ENCODE measurements at places on chromosomes 4 and X.

GRCh38 chr4:153785910-153786721 is 2.8 kb downstream of the SFRP2 start:
- DNase-seq, result no peak

DNA sequence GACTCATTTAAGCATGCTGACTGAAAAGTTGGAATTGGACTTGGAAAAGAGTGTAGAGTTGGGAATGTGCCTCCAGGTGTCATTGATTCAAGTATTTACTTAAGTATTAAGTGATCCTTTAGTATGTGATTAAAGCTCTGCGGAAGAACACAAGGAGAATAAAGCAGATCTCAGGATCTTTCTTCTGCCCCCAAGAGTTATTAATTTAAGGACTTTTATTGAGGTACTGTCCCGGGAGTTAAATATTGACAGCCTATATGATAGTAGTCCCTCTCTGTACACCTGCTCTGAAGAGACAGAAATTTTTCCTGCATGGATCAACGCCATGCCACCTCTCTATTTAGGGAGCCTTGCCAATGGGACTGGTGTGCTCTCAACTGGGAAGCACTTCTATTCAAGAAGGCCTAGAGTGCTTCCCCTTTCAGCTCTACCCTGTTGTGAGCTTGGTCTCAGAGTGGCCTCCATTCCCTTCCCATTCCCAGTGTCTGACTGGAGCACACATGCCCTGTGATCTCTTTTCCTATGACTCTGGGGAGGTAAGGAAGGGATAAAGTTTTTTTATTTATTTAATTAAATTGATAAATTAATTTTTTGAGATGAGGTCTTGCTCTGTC is 75.9 kb downstream of the SHISA3 start:
- DNase-seq, result no peak

DNA sequence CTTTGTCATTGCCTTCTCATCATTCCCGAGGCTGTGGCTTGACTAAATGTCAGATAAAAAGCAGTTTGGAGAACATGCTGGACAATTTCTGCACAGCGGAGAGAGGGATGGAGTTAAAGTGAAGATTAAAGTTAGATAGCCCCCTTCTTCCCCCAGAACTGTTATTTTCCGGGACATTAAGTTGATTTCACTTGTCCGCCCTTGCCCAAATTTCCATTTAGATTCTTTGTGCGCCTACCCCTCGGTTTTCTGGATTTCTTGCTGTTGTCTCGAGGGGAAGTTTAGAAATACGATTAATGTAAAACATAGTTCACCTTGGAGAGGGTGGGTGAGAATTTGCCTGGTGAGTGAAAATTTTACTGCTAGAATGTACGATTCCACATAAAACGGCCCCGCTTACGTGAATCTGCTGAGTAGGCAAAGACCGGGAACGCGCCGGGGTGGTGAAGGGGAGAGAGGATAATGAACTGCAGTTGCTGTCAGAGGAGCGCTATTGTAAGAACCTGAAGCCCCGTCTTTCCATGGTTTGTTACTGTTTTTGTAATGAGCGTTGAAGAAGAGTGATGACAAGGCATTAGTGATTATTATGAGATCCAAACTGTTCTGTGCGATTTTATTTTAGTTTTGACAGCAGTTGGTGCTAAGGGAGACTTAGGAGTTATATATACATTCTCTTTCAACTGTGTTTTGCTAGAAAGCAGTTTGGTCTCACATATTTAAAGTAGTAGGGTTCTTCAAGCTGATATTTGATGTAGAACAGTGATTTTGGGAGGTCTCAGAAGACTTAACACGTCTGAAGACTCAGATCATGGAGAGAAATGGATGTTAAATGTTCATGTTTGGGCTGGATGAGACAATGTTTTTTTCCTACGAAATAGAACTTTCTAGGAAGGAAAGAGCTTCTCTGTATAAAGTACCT is 73.0 kb downstream of the AFF1 start:
- DNase-seq, result peak; percentile 59

- DNase-seq, result peak; percentile 10
Observed at GRCh38 chr4:186298031-186298647, 32.1 kb downstream of the F11 start.

- peak; percentile 59 for DNase-seq
Observed at GRCh38 chr4:105140684-105141490, 5.8 kb upstream of the TET2 start.

GRCh38 chr4:85126991-85127591 is 160.6 kb upstream of the WDFY3 start:
- DNase-seq, result no peak

DNA sequence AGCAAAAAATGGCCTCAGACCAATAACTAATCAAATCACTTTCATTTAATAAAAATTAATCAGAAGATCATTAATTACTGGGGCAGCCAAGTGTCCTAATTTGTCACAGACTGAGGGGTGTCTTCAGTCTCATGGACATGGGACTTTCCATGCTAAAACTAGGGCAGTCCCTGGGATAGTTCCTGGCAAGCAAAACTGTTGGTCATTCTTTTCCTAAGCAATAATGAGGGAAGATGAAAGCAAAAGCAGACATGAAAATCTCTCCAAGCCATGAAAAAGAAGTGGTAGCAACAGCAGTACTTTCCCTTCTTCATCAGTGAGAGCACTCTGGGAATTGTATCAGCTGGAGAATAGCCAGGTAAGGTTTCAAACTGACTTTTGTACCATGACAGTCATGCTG is 3.7 kb upstream of the ANTXR2 start:
- no peak for DNase-seq

GRCh38 chr4:24690436-24690835 is 104.9 kb upstream of the SOD3 start:
- DNase-seq, result no peak

- no peak for DNase-seq
Observed at GRCh38 chrX:77969538-77969937, at the start of gene PGAM4. PGAM4 (minus strand) TSS chrX:77969638; CDS start chrX:77969638, 0 bp downstream.

GRCh38 chr4:125044886-125045285 is 269.9 kb upstream of the FAT4 start:
- DNase-seq, result no peak

DNA sequence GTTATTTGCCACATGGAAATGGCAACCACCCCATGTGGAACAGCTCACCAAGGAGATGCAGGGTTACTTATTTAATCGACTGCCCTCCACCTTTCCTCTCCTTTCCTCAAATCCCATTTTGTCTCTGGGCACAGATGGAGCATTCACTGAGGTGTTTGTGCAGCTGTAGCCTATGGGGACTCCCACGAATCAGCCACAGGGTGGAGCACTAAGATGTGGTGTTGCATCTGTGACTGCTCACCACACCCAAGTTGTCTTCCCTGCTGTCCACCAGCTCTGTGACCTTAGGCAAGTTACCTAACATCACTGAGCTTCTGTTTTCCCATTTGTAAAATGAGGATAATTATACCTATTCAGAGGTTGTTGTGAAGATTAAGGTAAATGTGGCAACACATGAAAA is 252.4 kb upstream of the CPEB2 start:
- DNase-seq, result peak; percentile 50

DNA sequence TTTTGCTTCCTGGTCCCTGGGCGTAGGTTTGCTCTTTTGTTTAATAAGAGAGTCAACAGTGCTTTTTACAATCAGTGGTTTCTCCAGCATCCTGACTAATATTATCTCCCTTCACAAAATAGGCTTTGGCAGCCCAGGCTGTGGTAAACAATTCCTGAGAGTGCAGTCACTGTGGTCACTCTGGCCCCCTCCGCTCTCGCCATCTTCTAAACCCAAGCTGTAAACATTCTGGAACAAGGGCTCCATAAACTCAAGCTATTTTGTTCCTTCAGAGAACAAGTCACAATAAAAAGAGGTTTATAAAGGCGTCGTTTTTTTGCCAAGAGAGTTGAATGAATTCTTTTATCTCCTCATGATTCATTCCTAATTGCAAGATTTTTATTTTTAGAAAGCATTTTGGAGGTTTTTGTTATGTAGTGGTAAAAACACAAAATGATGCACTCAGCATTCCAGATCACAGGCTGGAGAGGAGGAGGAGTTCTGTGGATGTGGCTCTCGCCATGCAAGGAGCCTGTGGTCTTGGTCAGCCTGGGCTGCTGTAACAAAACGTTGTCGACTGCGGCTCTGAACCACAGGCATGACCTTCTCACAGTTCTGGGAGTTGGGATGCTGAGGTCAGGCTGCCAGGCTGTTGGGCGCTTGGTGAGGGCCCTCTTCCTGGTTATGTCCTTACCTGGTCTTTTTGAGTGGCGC is 486.4 kb upstream of the FAT1 start:
- DNase-seq, result no peak

DNA sequence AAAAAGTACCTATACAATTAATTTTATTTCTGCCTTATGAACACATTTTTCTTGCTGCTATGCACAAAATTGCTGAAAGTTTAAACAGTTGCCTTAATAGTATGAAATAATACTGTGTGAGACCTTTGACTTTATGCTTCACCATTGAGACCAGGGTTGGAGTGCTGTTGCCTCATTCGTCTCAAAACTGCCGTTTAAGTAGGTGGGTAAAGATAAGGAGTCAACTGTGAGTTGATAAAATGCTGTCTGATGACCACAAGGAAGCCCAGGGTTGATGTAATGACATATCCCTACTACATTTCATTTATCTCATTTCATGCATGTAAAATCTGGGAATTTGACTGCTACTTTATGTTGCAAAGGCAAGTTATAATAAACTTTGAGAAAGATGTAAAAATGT is 23.4 kb downstream of the STK26 start:
- DNase-seq, result no peak

DNA sequence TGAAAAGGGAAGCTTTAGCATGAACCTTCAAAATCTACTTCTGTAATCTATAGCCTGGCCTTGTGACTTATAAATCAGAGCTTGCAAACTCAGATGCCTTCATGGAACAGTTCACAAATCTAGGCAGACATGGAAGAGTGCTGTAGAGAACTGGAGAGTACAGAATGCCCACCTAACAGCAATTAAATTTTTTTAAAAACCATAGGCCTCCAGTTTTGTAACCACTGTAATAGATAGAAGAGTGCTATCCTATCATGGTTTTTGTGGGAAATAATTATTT is 10.4 kb downstream of the MTMR1 start:
- no peak for DNase-seq

- no peak for DNase-seq
Observed at GRCh38 chr4:170058826-170059225, 30.9 kb downstream of the AADAT start.

DNA sequence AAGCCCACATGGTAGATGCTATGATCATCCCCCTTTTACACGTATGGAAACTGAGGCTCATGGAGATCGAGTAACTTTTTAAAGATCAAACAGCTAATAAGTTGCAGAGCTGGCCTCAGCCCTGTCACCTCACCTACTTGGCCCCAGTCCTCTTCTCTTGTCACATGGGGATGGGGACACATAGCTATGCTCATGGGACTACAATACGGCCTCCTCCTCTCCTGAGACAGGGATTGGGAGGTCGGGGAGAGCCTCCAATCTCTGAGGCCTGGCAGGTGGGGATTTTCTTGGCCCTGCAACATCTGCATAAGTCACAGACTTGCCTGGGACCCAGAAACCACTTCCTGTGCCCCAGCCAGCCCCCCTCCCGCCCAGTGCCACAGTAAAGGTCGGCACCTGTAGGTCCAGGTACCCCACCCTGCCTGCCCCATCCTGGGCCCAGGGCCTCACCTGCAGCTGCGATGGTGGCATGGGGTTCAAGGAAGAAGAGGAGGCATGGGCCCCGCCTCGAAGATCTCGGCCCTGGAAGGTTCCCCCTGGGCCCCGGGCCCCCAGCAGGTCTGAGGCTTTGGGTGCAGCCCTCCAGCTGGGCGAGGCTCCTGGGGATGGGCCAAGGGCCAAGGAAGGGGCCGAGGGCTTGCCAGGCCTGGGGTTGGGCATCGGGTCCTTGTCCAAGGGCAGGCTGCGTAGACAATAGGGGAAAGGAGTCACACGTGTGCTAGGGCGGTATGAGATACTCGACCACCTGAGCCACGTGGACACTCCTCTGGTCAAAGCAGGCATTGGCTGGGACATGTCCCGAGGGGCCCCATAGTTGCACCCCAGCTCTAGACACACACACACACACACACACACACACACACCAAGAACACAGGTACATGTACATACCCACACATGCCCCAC is 6.4 kb downstream of the FOXP3 start:
- DNase-seq, result peak; percentile 71

DNA sequence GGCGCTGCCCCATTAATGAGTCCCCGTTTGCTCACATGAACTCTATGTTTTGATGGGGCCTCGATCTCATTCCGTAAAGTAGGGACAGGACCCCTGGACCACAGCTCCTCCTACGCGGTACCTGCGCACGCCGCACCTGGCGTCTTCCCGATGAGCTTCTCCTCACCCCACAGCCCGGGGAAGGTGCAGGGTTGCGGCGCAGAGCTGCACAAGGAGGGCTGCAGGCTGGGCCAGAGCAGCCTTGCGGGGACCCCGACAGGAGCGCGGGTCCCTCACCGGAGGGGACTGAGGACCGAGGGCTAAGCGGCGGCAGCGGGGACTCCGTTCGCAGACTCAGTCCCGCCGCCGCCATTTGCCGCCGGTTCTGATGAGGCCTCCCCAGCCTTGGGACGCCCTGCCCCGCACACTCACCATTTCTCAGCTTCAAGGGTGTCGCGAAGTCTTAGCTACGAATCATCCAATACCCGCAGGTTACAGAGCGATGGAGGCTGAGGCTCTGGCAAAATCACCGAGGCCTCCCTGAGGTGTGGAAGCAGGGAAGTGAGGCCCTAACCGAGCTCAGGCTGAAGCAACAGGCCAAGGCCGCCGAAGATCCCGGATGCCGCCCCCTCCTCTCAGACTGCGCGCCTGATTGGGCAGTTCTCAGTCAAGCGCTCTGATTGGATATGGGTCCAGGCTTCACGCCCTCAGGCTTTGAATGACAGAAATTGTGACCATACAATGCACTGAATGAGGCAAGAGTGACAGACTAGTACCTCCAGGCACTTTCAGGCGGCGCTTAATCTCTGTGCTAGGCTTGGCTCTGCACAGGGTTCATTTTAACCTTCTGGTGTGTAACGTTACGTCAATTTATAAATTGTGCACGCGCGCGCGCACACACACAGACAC is 25.1 kb downstream of the ZNF721 start:
- peak; percentile 97 for DNase-seq

DNA sequence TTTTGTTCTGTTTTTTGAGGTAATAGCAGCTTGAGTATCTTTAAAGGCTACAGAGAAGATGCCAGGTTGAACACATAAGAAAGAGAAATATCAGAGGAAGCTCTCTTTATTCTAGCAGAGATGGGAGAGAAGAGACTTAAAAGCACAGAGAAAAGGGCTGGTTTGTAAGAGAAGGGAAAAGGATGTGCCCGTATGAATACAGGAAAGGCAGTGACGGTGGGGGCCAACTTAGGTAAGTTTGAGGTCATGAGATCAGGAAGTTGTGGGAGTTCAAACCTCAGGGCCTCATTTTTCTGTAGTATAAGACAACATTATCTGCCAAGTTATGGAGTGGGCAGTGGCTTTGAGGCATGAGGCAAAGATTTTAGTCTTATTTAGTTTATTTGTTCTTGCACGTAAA is 121.3 kb upstream of the S100G start:
- DNase-seq, result peak; percentile 64

GRCh38 chr4:160864253-160864652 is 1299.5 kb downstream of the FSTL5 start:
- no peak for DNase-seq

GRCh38 chr4:68693325-68694075 is 23.0 kb upstream of the UGT2B15 start:
- DNase-seq, result no peak

DNA sequence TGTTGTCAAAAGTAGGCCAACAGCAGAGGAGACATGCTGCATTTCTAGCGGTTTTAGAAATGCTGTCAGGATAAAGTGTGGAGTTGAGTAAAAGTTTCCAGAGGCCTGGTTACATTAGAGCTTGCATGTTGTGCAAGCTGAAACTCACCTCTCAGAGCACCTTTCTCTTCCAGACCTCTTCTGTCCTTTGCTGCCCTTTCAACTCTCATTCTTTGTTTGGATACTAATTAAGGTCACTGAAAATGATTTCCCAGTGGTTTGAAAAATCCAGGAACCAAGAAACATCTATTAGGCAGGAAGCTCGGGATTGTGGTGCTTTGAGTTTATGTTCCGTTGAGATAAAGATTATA is 426.6 kb downstream of the MAPK10 start:
- no peak for DNase-seq

Data from activated naive CD4-positive, alpha-beta T cell treated with anti-CD3 and anti-CD28 coated beads for 36 hours (primary cell).